ENCODE measurements at places on chromosomes 7 and 10.

GRCh38 chr10:50593523-50594376 is 30.0 kb downstream of the SGMS1 start:
- DNase-seq = no peak

DNA sequence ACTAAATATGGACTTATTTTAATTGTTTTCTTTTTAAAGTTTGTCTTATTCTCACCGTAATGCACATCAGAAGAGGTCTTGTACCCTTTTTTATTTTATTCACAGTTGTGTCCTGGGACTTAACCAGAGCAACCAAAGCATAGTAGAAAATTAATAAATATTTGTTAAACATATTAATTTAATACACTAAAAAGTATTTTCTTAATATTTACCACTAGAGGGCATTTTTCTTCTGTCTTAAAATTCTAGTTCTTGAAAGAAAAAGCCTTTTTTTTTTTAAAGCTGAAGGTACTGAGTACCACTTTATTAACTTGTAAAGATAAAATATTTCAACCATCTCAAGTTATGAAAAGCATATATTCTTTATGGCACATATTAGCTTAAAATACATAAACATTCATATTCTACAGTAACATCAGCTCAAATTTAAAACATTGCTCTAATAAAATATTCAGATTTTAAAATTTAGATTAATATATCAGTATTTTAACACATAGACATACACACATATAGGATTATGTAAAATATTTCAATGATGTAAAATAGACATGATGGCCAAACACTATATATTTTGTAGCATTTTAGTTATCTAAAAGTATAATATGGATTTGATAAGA is 260.4 kb downstream of the SEMA3A start:
- DNase-seq = no peak

DNA sequence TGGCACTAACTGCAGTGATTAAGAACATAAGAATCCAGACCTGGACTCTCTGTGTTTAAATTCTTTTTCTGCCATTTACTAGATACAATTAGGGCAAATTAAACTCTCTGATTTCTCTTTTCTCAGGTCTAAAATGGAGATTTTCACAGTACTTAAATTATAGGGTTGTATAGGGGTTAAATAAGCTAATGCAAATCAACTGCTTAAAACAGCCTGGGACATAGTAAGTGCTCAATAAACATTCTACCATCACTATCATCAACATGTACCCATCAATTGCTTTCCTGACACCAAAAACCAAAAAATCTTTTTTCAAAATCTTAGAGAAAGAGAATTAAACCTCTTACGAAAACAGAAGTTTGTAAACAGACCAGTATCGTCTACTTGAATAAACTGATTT is 4.5 kb downstream of the ZNF800 start:
- no peak for DNase-seq

- no peak for DNase-seq
These were observed 24.7 kb downstream of the DNAJB12 start for GRCh38 chr10:72330069-72330426.

- DNase-seq = no peak
These were observed 51.7 kb upstream of the RET start for GRCh38 chr10:43024942-43025700.

DNA sequence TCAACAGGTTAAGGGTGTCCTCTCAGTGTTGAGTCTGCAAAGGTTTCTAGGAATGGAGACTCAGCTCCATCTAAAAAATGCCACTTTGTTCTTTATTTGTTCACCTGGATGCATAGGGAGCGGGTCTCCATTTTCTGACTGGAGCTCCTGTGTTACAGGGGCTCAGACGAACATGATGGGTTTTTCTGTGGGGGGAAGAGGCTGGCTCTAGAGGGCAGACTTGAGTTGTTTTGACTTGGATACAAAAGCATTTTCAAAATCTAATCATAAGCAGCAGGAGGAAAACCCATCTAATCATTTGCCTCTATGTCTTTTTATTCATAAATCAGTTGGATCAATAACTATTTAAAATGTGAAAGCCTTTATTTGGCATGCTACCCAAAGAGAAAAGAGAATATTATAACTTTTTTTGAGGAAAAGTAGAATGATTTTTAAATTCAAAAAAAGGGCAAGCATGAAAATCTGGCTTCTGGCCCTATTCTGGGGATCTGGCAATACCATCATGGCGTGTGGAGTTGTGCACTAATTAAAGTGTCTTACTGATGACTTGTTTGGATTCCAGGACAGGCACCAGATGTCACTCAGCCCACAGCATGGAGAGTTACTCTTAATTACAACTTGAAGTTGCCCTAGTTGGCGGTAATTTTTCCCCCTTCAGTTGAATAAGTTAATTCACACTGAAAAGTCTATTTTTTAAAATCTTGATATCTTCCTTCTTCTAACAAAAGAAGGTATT is 594.9 kb downstream of the REEP3 start:
- DNase-seq = no peak

GRCh38 chr10:60662917-60663614 is 115.2 kb upstream of the CDK1 start:
- DNase-seq = no peak

- DNase-seq = no peak
These were observed 114.8 kb downstream of the RAB18 start for GRCh38 chr10:27618906-27619305.

DNA sequence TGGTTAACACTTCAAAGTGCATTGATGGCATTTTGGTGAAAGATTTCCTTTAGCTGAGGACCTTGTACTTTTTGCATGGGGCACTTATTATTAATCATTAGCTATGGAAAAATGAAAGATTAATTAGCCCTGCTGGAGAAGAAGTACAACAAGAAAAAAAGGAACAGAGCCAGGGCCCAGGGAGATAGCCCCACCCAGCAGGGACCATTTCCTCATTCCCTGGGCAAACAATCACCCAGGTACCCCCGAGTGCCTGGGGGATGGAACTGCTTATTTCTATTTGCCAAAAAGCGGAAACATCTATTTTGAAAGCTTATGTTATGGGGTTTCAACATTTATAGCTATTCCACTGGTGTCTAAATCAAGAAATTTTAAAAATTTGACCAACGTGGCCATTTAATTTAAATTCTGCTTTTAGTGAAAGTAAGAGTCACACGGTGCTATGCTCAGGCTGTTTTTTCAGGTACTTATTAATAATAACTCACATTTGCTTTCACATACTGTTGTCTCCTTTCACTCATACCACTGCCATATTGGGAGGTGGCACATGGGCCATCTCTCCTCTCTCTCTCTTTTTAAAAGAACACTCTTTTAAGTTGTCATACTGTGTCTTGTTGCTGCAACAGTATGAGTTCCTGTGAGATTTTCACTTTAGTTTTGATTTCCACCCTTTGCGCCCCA is 143.6 kb upstream of the KIF5B start:
- DNase-seq = no peak

DNA sequence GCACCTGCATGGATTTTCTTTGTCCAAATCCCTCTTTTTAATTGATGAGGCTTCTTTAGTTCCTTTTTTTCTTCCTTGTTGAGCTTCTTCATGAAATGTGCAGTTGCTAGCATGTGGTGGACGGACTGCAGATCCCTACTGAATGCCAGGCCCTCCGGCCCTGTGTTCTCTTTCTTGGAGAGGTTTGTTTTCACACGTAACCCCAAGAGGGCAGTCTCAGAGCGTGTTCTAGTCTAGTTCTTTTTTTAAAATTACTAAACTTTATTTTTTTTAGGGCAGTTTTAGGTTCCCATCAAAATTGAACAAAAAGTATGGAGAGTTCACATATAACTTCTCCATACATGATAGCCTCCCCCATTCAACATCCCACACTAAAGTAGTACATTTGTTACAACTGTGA is 190.0 kb downstream of the CFTR start:
- DNase-seq = no peak

DNA sequence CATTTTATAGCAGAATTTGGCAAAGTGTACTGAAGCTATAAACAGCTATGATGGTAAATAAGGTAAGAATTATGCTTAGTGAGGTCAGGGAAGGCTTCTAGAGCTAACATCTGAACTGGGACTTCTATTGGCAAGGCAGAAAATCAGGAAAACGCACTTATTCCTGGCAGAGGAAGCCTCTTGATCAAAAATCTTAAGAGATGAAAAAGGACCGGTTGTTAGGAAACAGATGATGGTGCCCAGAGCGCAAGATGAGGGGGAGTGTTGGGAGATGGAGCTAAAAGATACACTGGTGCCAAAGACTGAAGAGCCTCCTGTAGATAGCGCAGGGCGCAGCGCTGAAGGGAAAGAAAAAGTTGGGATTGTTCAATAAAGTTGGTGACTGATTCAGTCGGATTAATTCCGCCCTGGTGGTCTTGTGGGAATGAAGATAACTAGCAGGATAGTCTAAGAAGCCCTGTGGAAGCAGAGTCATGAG is 550 bp upstream of the CALU start:
- DNase-seq = no peak

- no peak for DNase-seq
These were observed 76.0 kb downstream of the TYW1B start for GRCh38 chr7:72751978-72752377.

GRCh38 chr7:36928311-36928710 is 204.0 kb upstream of the AOAH start:
- no peak for DNase-seq

DNA sequence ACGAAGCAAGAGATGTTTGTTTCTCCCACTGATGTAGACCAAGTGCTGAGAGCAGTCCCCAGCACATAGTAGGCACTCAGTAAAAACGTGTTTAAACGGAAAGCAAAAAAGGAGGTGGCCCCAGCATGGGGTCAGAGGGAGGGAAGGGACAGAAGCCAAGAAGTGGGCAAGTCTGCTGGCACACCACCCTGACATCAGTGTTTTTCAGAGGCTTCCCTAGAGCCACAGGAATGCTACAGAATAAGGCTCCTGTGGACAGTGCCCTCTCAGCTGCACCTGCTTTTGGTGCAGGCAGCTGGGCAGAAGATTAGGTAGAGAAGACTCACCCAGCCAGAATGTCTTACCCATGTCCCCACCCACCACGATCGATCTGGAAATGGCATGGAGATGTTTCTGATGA is 8.3 kb upstream of the ANKRD1 start:
- DNase-seq = no peak

DNA sequence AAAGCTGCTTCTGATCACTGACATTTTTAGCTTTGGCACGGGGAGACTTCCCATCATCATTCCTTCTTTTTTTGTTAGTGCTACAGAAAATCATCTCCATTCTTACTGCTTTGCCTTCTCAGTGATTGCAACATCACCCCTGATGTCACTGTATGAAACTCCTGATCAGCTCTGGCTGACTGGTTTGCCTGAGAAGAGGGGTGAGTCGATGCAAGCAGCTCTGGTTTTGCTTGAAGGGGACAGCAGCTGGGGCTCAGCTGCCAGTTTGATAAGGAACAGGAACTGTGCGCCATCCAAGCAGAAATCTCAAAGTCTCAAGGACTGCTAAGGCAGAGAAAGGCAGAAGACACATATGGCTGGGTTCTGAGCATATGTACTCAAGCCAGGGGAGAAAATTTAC is 808.5 kb upstream of the CELF2 start:
- no peak for DNase-seq

DNA sequence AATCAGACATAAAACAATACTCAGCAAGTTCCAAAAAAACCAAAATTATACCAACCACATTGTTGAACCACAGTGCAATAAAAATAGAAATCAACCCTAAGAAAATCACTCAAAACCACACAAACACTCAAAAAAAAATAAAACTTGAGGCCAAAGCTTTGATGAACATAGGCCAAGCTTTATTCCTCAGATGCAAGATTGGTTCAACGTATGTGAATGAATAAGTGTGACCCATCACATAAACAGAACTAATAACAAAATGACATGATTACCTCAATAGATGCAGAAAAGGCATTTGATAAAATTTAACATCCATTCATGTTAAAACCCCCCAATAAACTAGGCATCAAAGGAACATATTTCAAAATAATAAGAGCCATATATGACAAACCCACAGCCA is 506.1 kb upstream of the FZD8 start:
- no peak for DNase-seq

- no peak for DNase-seq
These were observed 816 bp downstream of the PSMG3 start for GRCh38 chr7:1569016-1569415.

- no peak for DNase-seq
These were observed 2.7 kb downstream of the MUC3A start for GRCh38 chr7:100951888-100952560.

- no peak for DNase-seq
These were observed 157.2 kb downstream of the ARHGAP12 start for GRCh38 chr10:31771331-31771831.

- no peak for DNase-seq
These were observed 72.3 kb downstream of the COA1 start for GRCh38 chr7:43656997-43657396.

- DNase-seq = no peak
These were observed 321.9 kb downstream of the ACTR3B start for GRCh38 chr7:153081496-153081895.

DNA sequence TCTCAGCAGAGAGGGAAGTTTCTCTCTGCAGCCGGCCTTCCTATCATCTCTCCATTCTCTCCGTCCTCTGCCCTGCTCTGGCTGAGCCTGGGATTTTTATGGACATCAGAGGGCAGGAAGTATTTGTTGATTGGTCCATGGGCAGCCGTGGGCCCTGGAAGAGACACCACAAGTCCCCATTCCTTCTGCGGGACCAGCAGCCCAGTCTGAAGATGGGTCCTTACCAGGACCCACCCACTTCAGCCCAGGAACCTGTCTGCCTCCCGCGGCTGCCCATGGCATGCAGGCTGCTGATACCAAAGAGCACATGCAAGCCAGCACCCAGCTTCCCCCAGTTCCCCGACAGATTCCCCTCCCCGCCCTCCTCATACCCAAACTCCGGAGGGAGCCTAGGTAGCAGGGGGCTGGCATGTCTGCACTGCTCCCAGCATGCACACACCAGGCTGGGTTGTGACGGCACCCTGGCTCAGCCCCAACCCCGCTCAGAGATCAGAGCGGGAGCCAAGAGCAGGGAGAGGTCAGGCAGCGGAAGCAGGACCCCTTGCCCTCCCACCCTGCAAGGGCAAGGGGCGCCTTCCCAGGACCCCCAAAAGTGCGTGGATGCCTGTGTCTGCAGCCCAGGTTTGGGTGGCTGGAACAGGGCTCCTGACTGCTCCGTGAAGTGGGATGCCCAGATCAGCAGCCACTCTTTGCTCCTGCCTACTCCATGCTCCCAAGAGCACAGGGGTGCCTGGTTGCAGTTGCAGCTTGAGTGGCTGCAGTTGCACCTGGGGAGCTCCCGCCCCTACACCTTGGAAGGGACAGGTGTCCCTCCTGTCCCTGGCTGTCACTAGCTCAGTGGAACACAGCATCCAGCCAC is 538.6 kb upstream of the POT1 start:
- no peak for DNase-seq

DNA sequence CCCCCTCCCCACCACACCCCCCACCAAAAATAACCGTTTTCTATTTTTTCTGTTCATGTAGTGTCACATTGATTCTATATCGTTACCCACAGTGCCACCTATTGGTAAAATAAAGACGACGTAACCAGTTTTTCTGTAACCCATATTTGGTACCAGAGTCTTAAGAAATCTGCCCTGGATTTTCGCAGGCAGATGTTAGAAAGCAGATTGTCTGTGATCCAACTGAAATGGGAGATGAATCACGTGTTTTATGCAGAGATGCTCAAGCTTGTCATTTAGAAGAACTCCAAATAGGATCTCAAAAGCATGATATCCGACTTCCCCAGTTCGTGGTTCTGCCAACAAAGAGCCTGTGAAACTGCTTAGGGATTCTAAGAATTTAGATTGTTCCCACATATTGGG is 261.1 kb upstream of the CSTF2T start:
- no peak for DNase-seq
